Activated CD8-positive, alpha-beta memory T cell treated with anti-CD3 and anti-CD28 coated beads for 24 hours (primary cell): ENCODE measurements at places on chromosomes 11 and 22.

- DNase-seq, result no peak
Measured at GRCh38 chr22:29604076-29604360, 585 bp downstream of the NF2 start.

- no peak for DNase-seq
Measured at GRCh38 chr11:33172996-33173395, 11.7 kb upstream of the CSTF3 start.

DNA sequence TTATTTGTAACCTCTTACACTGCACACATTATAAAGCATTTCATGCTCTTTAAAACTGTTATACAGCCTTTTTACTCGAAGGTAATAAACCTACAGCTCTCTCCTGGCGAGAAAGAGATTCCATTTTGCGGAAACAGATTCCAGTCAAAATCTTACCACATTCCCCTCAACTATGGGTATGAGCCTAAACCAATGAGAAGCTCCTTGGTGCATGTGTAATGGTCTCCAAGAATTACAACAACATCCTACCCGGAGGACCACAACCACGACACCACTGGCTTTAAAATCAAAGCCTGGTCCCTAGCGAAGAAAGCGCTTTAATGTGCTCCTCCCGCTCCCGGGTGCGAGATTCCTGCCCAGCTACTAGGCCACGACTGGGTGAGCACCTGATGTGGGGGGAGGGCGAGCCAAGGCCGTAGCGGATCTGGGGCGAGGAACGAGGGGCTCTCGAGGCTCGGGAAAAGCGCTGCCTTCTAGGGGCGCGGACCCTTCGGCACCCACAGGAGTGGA lies 821 bp downstream of the CELF1 start:
- no peak for DNase-seq

- no peak for DNase-seq
Measured at GRCh38 chr11:103902994-103903393, 133.4 kb upstream of the DDI1 start.

DNA sequence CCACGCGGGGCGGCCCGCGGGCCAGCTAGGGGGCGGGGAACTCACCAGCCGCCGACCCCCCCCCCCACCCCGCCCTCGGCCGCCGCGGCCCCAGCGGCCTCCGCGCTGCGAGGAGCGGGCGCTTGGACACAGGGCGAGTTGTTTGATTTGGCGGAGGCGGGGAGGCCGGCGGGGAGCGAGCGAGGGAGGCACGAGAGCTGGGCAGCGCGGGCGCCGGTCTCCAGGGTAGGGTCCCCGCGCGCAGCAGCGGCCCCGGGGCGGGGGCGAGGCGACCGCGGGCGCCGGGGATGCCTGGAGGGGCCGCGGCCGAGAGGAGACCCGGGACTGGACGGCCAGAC lies 64.4 kb downstream of the NAV2 start:
- DNase-seq, result no peak
